RWPE1 (cell line): ENCODE measurements at places on chromosomes 5 and 9.

DNA sequence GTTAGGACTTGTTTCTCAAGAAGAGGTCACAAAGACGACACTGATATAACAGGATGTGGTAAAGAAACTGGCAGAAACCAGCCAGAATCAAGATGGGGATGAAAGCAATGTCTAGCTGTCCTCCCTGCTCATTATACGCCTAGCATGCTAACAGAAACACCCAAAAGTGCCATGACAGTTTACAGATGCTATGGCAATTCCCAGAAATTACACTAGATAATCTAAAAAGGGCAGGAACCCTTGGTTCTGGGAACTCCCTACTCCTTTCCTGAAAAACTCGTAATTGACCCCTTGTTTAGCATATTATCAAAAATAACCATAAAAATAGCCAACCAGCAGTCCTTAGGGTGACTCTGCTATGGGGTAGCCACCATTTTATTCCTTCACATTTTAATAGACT is 10.9 kb upstream of the MRPS30 start:
- no peak for DNase-seq

DNA sequence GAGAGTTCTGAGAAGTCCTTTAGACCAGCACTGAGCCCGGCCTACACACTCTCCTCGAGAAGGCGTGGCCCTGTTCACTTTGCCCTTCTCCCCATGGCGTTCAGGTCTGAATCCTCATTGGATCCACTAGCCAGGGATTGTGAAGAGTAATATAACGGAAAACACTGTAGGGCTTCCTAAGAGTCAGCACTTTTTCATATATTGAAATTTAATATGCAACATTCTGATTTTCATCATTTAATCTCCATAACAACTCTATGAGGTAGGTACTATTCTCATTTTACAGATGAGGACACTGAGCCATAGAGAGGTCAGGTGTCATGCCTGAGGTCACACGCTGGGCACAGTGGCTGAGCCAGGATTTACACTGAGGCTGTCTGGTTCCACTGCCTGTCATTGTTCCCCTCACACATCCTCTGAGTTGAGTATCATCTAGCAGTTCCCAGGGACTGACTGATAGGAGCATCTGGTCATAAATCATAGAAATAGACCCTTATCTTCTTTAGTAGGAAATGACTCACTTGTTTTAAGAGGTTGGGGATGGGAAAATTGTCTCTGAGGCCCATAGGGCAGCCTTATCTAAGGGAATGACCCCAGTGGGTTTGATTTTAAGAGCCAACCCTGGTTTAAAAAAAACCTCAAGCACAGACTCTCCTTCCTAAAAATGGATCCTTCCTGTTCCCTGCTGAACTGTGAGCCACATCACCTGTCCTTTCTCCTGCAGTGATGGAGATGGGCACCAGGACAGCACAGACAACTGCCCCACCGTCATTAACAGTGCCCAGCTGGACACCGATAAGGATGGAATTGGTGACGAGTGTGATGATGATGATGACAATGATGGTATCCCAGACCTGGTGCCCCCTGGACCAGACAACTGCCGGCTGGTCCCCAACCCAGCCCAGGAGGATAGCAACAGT is 41.2 kb downstream of the THBS4 start:
- no peak for DNase-seq

DNA sequence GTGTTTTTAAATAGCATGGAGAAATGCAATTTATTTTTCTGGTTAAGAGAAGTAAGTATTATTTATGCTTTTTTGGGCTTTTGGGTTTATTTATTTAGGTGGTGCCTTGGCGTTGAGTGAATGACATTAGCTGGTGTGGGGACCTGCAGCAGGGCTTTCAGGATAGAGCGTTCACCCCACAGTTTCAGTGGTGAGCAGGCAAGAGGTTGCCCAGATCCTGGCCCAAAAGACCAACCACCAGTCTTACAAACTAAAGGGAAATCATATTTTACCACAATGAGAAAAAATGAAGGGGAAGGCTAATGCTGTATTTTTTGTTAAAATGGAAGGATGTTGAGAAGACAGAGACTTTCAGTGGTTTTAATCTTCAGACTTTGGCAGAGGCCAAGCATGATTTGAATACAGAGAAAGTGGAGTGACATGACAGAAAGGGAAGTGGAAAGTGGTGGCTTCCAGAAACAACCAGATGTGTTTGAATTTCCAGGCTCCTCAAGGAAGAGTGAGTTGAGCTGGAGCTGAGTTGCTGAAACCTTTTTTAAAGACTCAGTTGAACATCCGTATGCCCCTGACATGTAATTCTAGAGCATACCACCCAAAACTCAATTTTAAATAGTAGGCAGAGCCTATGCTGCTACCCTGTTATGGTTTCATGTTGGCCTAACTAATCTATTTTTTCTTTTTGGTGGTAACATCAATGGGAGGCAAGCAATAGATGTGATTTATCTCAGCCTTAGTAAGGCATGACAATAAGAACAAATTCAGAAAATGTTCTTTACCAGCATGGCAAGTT is 94.8 kb downstream of the AOPEP start:
- DNase-seq: no peak

GRCh38 chr5:138488481-138488945 is 23.2 kb downstream of the EGR1 start:
- DNase-seq: peak; percentile 85

DNA sequence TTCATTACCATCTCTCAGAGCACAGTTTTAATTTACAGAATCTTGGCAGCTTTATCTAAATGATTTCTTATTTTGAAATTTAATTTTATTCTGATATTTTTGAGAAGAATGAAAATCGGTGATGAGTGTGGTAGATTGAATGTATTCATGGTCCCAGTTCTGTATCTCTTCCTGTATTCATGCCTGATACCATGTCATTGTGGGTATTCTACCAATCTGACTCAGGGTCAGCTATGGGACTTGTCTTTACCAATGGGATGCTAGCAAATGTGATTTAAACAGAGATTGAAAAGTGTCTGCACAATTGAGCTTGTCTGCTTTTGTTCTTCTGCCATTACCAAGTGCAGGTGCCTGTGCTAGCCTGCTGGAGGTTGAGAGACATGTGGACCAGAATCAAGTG is 17.8 kb upstream of the ZNF618 start:
- no peak for DNase-seq

DNA sequence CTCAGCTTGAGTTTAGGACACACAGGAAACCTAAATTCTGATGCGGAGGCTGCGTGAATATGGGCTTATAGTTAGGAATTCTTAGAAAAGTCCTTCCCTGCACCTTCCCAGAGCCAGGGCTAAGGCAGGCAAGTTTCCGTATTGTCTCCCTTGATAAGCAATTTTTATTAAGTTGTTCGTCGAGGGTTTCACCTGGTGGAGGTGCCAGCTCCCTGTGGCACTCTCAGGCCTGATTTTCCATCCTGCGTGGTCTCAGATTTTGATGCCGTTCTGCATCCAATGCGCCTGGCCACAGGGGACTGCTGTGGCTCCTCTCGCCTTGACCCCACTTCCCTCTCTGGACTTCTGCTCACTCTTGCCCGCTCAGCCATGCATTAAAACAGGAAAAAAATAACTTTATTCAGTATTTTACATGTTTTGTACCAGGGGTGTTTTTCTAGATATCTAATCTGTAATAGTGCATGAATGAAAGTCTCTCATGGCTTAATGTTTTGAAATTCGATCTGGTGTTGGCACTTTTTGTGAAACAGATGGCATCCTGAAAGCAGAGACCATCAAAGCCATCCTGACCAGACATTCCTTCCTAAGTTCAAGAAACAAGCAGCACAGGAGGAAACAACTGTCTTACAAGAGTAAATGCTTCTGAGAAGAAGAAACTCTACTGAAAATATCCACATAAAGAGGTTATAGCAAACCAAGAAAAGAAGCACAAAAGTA is 50.7 kb downstream of the TRIP13 start:
- no peak for DNase-seq

DNA sequence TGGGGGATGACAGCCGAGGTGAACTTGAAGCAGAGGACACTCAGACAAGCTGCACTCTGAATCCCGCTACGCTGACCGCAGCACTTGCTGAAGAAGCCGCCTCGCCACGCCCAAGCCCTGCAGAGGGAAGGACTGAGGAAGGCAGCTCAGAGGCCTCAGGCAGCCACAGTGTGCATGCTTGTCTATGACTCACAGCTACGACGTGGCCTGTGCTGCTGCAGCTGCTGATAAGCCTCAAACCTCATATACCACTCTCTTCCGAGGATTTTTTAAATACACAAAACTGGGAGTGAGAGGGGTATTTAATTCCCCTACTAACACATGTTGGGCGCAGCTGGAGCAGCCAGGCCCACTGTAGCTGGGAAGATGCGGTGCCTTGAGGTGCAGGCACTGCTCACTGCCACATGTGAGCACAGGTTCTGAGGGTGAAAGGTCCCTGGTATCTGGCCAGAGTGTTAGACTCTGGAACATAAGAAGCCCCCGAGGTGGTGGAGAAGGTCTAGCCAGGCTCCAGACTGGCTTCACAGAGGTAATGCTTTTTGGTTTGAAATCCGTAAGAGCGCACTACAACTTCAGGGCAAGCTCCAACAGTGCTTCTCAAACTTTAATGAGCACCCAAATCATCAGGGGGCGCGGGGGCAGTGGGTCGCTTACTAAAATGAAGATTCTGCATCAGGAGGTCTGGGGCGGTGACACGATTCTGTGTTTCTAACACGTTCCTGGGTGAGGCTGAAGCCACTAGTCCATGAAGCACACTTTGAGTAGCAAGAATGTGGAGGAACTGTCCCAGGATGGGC is 196.8 kb downstream of the AUH start:
- peak; percentile 98 for DNase-seq

GRCh38 chr5:6659941-6660684 is 26.9 kb downstream of the SRD5A1 start:
- no peak for DNase-seq

DNA sequence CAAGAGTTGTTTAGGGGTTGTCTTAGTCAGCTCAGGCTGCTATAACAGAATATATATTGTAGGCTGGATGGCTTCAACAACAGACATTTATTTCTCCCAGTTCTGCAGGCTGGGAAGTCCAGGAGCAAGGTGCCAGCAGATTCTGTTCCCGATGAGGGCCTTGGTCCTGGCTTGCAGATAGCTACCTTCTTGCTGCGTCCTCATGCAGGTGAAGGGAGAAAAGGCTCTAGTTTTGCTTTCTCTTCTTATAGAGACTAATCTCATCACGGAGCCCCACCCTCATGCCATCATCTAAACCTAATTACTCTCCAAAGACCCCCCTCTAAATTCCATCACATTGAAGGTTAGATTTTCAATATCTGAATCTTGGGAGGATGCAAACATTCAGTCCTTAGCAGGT is 246.0 kb upstream of the ANKRD55 start:
- DNase-seq: no peak

DNA sequence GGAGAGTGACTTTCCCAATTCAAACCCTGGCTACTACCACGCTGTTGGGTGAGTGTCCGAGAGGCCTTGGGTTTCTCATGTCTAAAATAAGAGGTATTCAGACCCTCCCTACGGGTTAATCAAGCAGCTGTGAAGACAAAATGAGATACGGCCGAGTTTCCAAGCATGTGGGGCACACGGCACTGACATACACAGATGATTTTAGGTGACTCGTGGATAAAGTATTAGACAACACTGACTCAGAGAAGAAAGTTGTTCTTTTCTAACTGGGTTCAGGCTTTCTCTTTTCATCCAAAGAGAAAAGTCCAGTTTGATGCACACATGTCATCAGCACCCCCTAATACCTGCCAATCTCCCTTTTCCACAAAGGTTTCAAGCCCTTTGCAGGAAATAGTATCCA is 15.6 kb downstream of the FOXI1 start:
- no peak for DNase-seq
